ENCODE measurements at places on chromosomes 16 and 17.

DNA sequence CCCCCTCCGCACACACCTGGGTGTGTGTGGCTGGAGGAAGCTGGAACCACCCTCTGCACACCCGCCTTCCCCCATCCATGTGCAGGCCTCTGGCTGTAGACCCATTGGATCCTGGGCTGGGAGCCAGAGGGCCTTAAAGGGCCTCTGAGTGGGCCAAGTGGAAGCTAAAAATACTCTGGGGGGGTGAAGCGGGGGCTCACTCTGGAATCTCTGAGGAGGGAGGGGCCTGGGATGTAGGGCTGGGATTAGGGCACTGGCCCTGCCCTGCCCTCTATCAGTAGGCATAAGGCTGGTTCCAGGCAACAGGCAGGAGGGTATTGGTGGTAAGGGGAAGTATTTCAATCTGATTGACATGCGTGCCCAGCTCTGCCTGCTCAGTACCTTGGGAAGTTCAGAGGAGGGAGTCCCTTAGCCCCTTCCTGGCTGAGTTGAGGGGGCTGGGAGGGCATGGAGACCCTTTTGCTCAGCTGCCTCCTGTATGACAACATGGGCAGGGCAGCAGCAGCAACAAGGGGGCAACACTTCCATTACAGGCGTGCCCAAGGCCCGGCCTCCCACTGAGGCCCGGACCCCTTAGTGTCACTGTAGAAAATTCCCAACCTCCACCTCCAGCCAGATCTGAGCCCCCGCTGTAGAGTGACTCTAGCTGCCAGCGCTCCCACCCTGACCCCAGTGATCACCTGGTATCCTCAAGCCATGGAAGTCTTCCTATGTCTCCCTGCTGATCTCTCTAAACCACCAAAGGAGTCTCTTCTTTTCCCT is 5.2 kb downstream of the ITGA3 start:
- DNase-seq: no peak
- H3K27me3 ChIP-seq: peaks cover 46% of the 10 kb centered on the region
- H3K36me3 ChIP-seq: no peaks in the 10 kb centered on the region
- no peak overlapping the region for H3K27ac ChIP-seq
- H3K4me3 ChIP-seq: no peak overlapping the region

- H3K27ac ChIP-seq: no peak overlapping the region
- H3K27me3 ChIP-seq: no peaks in the 10 kb centered on the region
- no peaks in the 10 kb centered on the region for H3K4me1 ChIP-seq
- H3K36me3 ChIP-seq: peaks cover 46% of the 10 kb centered on the region
These were observed 242.5 kb downstream of the BCAS3 start for GRCh38 chr17:60920107-60920506.

- H3K27me3 ChIP-seq: no peaks in the 10 kb centered on the region
- no peak for DNase-seq
- H3K36me3 ChIP-seq: peaks cover 24% of the 10 kb centered on the region
- H3K4me3 ChIP-seq: no peak overlapping the region
These were observed 50.2 kb downstream of the PDPK1 start for GRCh38 chr16:2587891-2588565.

DNA sequence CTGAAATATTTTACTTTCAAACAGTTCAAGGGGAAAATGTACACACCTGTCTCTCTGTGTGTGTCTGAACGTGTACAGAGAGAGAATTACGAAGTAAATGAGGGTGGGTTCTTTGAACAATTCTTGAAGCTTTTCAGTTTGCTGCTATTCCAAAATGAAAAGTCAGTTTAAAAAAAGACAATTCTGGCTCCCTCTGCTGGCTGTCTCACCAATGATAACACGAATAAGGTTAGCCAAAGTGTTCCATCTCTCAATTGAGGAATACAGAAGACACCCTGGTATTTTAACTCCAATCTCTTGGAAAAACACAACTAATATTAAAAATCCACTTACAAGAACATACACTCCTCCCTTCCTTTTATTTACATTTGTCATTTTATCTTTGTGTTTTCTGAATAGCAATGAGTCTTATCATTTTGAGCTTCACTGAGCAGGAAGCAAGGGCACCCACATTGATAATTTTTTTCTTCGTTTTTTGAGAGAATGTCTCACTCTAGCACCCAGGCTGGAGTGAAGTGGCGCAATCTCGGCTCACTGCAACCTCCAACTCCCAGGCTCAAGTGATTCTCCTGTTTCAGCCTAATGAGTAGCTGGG is 20.5 kb downstream of the EFTUD2 start:
- peak; percentile 23 for DNase-seq
- H3K27ac ChIP-seq: no peak overlapping the region
- H3K4me3 ChIP-seq: no peak overlapping the region
- no peaks in the 10 kb centered on the region for H3K4me1 ChIP-seq

GRCh38 chr16:69171325-69172084 is 15.5 kb upstream of the SNTB2 start:
- H3K27ac ChIP-seq: no peak overlapping the region
- H3K4me1 ChIP-seq: peaks cover 5% of the 10 kb centered on the region
- H3K36me3 ChIP-seq: peaks cover 55% of the 10 kb centered on the region
- no peak for DNase-seq
- no peaks in the 10 kb centered on the region for H3K27me3 ChIP-seq

- peaks cover 67% of the 10 kb centered on the region for H3K27me3 ChIP-seq
- no peak overlapping the region for H3K27ac ChIP-seq
- peaks cover 63% of the 10 kb centered on the region for H3K4me1 ChIP-seq
- no peaks in the 10 kb centered on the region for H3K36me3 ChIP-seq
- no peak for DNase-seq
These were observed 38.8 kb downstream of the METRNL start for GRCh38 chr17:83118071-83118841.

- DNase-seq: no peak
- peaks cover 52% of the 10 kb centered on the region for H3K4me1 ChIP-seq
- H3K27ac ChIP-seq: no peak overlapping the region
- no peak overlapping the region for H3K4me3 ChIP-seq
These were observed 16.0 kb upstream of the NUDT16L1 start for GRCh38 chr16:4677390-4677789.

- DNase-seq: peak; percentile 76
- peaks cover 3% of the 10 kb centered on the region for H3K36me3 ChIP-seq
- peaks cover 2% of the 10 kb centered on the region for H3K27me3 ChIP-seq
- H3K4me1 ChIP-seq: peaks cover 57% of the 10 kb centered on the region
These were observed at the start of gene CTF1 for GRCh38 chr16:30896261-30896888. Gene CTF1, plus strand, starts transcription at chr16:30896614. Its CDS starts 30 bp downstream, at chr16:30896644.

DNA sequence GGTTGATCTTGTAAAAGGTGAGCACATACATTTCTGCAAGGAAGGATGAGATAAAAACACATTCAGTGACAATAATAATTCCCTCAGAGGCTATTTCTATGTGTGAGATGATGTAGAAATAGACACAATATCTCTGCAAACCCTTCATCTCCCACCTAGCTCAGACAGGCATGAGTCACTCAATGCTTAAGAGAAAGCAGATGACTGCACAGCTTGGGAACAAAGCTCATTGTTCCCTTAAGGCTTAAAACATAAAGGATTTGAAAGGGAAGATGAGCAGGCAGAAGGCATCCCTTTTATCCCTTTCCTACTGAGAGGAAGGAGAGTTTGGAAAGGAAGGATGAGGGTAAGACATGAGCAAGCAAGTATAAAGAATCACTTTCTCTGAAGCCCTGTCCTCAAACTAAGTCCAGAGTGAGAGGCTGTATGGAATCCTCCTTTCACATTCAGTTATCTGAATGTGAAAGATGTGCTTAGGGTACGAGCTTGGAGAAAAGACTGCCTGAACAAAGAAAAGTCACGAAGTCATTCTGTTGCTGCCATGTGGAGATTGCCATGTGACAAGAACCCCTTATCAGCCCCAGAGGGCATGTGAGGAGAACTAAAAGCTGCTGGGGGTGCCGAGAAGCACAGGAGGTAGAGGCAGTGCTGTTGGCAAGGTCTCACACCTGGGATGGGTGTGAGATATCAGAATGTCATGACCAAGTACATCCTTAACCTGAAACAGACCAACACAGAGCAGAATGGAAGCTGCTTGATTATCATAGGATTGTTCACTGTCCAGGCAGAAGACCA is 58.2 kb downstream of the CNTNAP4 start:
- H3K36me3 ChIP-seq: peaks cover 11% of the 10 kb centered on the region
- no peak overlapping the region for H3K27ac ChIP-seq
- DNase-seq: no peak
- H3K27me3 ChIP-seq: peaks cover 14% of the 10 kb centered on the region

DNA sequence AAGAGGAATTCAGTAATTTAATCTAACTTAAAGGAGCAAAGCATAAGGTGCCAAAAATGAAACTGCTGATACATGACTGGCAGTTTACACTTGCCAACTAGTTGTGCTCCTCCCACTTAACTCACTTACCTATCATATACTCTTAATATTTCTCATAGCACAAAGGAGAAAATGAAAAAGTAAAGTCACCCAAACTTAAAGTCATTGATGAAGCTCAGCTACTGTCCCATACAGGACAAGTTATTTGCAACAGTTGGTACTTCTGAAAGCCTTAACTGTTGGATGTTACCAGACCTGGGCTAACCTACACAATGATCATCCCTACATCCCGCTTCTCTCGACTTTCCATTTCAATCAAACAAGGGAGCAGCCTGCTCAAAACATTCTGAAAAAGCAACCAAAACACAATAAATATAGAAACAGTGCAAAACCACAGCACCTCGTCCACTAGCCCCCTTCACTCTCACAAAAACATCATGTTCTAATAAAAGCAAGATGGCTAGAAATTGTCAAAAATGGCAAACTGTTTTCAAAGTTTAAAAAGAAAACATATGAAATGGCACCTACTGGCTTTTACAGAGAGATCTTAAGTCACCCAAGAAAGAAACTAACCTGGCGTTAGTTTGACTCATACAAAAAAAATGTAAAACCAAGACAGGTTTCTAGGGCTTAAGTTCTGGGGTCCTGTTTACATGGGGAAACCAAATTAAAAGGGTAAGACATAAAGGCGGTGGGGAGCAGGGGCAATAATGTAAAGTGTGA is 868 bp downstream of the MED13 start:
- H3K27ac ChIP-seq: peak overlapping the region; percentile 85
- H3K36me3 ChIP-seq: peaks cover 19% of the 10 kb centered on the region
- H3K4me1 ChIP-seq: peaks cover 42% of the 10 kb centered on the region
- H3K4me3 ChIP-seq: peak overlapping the region; percentile 97

GRCh38 chr16:10296956-10297340 is 88.9 kb upstream of the ATF7IP2 start:
- peak overlapping the region; percentile 95 for H3K27ac ChIP-seq
- DNase-seq: no peak
- H3K27me3 ChIP-seq: peaks cover 7% of the 10 kb centered on the region
- peaks cover 42% of the 10 kb centered on the region for H3K4me1 ChIP-seq
- no peak overlapping the region for H3K4me3 ChIP-seq
- H3K36me3 ChIP-seq: peaks cover 49% of the 10 kb centered on the region

All from nephron progenitor cell (in vitro differentiated cells).